ENCODE measurements at places on chromosomes 16 and 17.

GRCh38 chr16:66289051-66289680 is 77.3 kb upstream of the CDH5 start:
- no peak for DNase-seq

- DNase-seq, result no peak
Measured at GRCh38 chr16:52035436-52035835, 511.5 kb downstream of the TOX3 start.

- no peak for DNase-seq
Measured at GRCh38 chr16:22216191-22216831, 10.2 kb downstream of the EEF2K start.

DNA sequence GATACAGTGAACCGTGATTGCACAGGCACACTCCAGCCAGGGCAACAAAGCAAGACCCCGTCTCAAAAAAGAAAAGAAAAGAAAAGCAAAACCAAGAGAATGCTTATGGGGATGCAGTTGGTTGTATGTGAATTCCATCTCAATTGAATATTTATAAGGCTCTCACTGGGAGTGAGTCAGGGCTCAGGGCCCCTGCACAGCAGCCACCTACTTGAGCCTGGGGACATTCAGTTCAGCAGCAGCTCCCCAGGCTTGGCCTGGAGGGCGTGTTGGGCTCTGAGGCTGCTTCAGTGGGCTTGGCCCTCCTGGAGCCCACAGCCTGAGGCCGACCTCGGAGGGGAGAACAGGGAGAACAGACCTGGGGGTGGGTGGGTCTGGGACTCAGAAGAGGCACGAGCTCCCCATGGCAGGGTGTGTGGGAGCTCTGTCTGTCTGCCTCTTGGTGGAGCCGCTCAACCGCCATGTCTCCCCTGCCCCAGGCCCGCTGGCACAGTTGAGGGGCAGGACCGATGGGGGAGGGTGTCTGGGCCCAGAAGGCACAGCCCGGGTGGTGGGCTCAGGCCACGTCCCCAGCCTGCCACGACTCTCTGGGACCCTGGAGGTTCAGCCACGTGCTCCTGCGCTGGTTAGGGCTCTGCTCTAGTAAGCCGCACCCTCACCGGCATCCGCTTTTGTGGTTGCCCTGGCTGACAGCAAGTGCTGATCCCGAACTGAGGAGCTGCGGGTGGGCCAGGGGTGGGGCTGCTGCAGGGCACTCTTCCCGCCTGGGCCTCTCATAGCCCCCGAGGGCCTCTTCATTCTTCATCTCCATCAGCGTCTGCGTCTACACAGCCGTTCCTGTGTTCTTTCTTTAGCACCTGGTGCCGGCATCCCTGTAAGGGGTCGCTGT is 24.8 kb downstream of the ZFPM1 start:
- DNase-seq, result no peak

DNA sequence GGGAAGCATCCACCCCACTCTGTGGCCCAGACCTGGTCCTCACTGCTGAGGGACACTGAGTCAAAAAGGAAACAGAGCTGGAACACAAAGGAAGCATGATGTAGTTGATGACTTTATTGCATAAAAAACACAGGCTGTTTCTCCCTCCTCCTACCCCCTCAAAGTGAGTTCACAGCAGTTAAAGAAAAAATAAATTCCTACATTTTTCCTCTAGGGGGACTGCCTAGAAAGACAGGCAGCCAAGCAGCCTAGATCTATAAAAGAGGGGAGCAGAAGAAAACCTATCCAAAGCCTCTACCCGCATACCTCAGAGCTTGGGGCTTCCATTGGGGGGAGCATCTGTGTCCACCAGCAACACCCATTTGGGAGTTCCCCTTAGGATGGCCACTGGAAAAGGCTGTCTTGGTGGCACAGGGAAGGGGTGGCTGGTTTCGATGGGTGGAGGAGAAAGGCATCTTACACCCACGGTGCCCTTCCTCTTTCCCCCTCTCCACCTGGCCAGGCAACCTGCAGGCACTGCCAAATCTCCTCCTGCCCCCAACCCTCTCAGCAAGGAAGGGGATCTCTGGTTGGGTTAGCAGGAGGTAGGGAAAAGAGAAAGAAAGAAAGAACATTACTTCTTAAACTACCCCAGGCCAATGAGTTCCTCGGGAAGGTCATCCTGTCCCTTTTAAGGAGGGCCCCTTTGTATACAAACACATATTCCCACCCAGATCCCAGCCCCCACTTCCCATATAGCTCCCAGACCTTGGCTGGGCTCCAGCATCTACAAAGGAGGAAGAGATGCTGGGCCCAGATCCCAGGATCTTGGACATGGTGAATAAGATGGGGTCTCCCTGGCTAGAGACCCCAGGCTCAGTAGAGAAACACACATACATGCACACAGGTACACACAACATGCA is 4.0 kb upstream of the SCRN2 start:
- DNase-seq, result no peak

- no peak for DNase-seq
Measured at GRCh38 chr16:81901484-81901883, 109.8 kb downstream of the SDR42E1 start.

DNA sequence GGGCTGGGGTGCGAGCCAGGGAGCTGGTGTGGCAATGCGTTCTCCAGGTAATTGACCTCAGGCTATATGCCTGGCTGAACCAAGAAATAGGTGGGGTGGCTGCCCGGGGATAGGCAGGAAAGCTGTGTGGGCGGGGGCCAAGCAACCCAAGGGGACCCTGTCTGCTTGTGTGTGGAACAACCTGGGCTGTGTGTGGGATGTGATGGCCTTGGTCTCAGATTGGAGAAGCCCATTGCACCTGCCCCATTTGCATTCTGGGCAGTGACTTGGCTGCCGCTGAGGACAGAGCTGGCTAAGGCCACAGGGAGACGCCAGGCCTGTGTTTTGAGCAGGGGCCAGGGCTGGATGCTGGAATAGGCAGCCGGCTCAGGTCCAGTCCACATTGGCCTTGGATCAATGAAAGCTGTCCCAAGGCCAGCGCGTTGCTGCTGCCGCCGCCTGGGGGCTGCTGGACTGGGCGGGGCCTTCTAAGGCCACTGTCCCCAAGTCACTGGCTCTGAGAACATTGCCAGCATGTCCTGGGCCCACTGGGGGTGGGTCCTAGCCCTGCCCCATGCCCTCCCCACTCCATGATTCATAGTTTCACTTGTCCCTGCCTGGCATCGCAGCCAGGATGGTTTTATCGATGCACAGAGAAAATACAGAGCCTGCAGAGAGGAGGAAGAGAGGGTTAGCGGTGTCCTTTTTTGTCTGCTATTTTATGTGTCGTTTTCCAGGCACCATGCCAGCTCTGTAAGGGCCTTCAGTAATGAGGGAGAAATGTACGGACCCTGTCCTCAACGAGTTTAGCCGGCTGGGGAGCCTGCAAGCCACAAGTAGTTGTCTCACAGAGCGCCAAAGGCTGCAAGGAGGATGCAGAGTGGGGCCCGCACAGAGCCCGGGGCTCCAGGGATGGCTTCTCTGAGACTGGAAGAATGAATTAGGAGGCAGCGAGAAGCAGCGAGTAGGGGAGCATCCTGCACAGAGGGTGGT is 43.9 kb downstream of the NKD1 start:
- DNase-seq, result no peak

GRCh38 chr16:50056226-50056625 is 9.5 kb upstream of the HEATR3 start:
- DNase-seq, result no peak

- DNase-seq, result no peak
Measured at GRCh38 chr17:79162012-79162963, 87.7 kb downstream of the ENGASE start.

- DNase-seq, result peak; percentile 50
Measured at GRCh38 chr16:70250748-70251628, 752 bp downstream of the EXOSC6 start.

DNA sequence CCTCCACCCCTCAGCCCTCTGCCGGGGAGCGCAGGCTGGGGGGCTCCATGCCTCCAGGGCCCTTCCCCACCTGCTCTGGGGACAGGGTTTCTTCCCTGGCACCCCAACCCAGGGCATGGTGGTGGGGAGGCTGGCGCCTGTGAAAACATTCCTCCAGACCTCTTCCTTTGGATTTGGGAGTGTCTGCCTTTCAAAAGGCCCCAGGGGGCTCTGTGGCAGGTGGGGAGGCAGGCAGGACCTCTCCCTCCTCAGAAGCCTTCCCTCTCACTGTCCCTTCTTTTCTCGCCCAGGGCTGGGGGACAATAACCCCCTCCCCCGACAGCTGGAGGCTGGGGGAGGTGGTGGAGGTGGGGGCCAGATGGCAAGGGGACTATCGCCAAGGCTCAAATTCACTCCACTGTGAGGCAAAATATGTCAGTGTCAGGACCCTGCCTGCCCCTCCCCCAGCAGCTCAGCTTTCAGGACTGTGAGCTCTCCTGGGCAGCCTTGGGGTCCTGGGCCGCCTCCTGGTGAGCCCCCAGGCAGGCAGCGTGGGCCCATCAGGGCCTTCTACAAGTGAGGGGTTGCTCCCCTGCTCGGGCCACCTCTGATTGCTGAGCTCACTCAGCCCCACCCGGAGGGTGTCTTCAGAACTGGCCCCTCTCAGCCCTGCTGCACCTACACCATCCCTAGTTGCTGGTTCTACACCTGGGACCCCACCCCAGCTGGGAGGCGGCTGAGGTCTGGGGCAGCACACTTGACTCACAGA is 1.8 kb downstream of the CDH15 start:
- DNase-seq, result no peak

DNA sequence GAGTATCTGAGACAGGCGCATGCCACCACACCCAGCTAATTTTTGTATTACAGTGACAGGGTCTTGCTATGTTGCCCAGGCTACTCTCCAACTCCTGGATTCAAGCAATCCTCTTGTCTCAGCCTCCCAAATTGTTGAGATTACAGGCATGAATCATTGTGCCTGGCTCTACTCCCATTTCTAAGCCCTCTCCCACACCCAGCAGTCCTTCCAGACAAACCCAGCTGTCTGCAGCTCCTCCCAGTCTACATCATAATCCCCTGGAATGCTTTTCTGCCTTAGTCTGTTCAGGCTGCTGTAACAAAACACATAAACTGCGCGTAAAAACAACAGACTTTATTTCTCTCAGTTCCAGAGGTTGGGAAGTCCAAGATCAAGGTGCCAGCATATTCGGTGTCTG is 144.5 kb downstream of the GRIN2A start:
- no peak for DNase-seq

DNA sequence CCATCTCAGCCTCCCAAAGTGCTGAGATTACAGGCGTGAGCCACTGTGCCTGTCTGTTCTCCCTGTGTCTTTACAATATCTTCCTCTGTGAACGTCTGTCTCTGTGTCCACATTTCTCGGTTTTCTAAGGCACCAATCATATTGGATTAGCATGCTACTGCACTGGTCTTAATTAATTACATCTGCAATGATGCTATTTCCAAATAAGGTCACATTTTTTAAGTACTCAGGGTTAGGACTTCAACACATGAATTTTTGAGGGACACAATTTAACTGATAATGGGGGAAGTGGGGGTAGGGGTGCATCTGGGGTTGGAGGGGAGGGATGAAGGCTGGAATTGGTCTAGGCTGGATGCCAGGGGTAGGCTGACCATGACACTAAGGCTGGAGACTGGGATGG is 102.6 kb downstream of the N4BP1 start:
- no peak for DNase-seq

- DNase-seq, result no peak
Measured at GRCh38 chr17:36682773-36683172, 81.4 kb downstream of the MRM1 start.

DNA sequence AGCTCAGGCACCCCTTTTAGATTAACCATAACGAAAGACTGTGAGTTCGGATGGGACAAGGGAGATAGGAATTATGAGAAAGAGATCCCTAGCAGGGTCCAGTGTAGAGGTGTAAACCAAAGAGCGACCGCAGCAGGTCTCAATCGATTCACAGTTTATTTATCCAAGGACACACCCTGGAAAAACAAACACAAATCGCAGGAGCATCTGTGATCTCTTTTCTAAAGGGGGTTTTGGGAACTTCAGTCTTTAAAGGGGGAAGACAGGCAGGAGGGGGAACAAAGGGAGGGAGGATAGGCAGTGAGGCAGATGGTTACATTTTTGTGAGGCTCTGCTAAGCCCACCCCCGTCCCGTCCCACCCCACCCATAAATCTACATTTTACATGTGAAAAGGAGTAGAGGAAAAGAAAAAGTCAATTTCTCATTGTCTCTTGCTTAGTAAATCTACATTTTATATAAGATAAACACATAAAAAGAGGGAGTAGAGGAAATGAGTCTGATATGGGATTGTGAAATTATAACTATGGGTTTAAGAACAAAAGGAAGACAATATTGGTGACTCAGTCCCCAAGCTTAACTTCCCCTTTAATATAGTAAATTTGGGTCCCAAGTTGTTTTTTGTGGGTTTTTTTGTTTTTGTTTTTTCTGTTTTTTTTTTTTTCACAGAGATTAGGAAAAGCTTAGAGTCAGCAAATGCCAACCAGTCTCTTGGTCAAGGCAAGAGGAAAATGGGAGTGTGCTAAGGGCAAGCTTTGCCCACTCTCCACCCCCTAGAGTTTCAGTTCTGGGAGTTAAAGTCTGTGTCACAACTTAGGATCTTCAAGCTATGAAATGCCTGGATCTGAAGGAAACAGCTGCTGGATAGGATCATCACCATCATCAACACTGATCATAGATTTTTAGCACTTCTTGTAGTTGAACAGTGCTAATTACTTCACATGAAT is 160.9 kb upstream of the CDH5 start:
- no peak for DNase-seq

Measured in bone marrow (tissue), 2 donors.